ENCODE measurements at places on chromosomes 2 and 18.

DNA sequence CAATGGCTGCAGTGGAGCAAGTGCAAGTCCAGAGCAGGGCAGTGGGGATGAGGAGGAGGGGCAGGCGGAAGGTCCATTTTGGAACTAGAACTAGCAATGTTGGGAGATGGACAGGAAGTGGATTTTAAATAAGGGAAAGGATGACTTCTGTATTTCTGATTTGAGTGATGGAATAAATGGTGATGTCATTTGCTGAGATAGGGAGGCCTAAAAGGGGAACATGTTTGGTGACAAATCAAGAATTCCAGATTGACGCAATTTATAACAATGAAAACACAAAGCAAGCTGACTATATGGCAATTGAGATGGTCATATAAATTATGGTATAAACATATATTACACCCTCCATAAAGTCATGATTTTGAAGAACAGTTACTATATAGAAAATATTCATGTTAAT is 209.3 kb downstream of the SS18 start:
- no peak for DNase-seq

- DNase-seq: no peak
These were observed 84.3 kb downstream of the NETO1 start for GRCh38 chr18:72783530-72783929.

DNA sequence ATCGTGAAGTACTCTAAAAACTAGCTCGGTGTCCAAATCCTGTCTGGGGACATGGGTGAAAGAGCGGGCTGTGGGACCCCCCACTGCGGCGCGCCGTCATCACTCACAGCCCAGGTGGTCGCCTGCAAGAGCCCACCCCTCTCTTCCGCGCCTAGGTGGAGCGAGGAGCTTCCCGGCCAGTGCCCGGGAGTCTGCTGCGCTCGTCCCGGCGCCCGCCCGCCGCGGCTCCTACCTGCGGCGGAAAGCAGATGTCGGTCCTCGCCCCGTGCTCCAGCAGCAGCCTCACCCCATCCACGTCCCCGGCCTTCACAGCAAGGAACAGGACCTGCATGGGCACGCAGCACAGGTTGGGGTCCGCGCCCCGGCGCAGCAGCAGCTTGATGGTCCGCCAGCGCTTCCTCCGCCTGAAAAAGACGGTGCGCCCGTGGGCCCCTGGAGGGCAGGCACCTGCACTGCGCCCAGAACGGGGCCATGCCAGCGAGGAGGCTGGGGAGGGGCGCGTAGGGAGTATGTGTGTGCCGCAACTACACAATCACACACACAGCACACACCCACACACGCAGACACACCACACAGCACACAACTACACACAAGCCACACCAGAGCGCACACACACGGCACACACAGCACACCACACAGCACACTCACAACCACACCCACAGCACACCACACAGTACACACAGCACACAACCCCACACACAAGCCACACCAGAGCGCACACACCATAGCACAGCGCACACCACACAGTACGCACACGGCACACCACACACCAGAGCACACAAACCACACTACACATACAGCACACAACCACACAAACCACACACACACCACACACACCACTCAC is 37.4 kb downstream of the ANKMY1 start:
- DNase-seq: no peak

DNA sequence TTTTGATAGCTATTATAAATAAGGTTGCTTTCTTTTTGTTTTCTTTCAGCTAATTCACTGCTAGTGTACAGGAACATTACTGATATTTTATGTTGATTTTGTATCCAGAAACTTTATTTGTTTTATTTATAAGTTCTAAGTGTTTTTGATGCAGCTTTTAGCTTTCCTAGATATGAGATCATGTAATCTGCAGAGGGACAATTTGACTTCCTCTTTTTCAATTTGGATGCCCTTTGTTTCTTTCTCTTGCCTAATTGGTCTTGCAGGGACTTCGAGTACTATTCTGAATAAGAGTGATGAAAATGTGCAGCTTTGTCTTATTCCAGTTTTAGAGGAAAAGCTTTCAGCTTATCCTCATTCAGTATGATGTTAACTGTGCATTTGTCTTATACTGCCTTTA is 643.4 kb upstream of the CDH2 start:
- DNase-seq: no peak

DNA sequence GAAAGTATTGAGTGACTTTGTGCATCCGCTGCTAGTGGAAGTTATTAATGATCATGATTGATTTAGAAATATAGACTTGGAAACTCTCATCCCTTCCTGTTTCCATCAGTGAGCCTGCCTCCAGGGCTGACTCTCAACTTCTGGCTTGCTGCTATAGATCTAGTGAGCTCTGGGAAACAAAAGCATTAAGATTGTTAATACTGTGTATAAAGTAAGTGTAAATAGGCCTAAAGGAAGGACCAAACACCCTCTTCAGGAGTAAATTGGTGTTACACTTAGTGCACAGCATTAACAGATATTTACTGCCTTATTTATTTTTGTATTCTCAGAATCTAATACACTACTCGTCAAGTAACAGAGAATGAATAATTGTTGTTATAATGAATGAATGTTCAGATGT is 285.6 kb downstream of the THSD7B start:
- no peak for DNase-seq

GRCh38 chr2:111712940-111713515 is 171.0 kb downstream of the ANAPC1 start:
- no peak for DNase-seq

DNA sequence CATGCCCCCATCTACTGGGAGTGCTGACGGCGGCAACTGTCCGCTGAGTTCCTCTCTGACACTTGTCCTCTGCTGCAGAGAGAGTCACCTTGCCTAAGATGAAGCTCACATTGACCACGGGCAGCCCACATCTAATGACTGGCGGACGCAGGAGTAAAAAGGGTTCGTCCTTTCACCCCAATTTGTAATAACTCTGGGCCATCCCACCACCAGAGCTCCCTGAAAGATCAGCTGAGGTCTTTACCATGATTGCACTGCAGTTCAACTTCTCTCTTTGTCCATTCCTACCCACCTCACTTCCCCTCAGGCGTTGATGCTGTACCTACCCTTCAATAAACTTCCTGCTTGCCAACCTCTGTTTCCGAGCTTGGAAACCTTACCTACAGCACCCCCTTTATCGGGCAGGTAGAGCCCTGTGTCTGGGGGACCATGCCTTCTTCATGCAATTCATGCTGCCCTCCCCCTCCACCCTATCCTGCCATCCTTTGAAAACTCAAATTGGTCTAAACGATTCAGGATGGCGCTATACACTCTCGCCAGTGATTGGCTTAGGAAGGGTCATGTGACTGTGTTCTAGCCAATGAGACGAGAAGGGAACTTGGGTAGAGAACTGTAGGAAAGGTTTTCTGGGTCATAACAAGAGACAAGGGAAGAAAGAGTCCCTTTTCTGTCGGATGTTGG is 10.3 kb upstream of the B3GNT2 start:
- DNase-seq: no peak

GRCh38 chr2:61759718-61760117 is 94.1 kb downstream of the FAM161A start:
- DNase-seq: no peak

DNA sequence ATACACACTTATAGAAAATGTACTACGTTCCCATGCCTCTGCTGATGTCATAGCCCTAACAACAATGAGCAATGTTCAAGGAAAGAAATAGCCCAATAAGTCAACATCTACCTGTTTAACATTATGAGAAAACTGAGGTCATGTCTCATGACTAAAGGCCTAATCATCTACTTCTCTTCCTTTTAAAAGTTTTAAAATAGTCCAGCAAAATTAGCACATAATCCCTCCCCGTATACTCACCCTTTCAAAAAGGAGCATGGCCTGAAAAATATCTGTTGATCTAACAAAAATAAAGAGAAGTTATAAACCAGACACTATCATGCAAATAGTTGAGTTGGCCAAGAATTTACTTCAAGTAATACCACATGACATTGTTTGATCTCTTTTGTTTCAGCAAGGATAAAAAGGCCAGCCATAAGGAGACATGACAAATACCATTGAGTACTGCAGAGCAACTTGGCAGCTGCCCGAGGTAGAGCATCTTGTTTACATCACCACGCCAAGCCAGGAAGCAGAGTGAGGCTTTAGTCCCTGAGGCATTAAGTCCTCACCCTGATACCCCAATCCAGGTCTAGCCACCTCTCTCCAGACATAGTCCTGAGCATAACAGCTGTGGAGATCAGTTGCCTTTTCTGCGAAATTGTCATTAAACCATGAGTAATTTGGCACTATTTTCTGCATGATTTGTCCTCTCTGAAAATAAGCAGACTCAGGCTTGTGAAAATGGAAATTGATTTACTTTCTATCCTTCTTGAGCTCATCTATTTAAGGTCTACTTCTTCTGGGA is 137.4 kb upstream of the ETAA1 start:
- no peak for DNase-seq

DNA sequence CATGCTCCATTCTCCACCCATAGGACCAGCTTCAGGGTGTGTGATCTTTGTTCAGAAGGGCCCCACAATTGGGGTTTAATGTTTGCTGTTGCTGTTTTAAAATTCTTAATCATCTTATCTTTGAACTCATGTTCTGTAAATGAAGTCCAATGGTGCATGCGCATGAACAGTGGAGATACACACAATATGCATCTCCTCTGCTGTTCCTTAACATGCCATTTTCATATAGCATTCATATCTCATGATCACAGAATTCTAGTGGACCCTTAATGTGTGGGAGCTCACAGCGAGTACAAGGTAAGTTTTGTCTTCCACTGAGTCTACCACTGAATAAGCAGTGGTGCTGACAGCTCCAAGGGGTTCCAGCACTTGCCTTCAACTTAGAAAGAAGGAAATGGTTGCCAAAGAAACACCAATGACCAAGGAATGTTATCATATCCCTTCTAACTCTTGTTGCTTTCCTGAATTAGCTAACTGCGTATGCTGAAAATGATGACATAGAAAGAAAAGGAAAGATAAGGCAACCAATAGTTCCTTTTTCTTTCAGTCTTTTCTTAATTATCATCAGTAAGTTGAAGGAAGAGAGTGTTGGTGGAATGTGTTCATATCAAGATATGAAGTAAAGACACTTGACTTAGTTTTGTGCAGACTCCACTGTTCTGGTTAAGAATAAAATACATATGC is 258.9 kb upstream of the FBXO11 start:
- DNase-seq: no peak

- no peak for DNase-seq
These were observed 136.4 kb downstream of the THSD7B start for GRCh38 chr2:136901732-136902131.

DNA sequence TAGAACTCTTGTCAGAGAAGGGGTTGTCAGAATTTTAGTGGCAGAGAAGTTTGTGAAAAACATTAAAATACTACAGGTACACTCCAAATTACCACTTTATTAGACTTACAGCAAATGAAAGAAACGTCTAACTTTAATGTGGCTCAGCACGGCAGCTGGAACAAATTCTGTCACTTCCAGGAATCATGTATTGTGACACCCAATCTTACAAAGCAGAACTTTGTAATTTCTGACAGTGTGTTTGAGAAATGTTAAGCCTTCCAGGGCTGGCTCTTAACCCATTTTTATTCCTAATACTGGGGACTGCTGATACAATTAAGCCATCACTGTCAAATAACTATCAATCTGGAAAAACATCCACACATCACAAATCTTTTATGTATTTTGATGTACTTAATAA is 216.4 kb downstream of the ZNF385B start:
- no peak for DNase-seq

GRCh38 chr18:22098563-22098989 is 70.8 kb upstream of the GATA6 start:
- no peak for DNase-seq

DNA sequence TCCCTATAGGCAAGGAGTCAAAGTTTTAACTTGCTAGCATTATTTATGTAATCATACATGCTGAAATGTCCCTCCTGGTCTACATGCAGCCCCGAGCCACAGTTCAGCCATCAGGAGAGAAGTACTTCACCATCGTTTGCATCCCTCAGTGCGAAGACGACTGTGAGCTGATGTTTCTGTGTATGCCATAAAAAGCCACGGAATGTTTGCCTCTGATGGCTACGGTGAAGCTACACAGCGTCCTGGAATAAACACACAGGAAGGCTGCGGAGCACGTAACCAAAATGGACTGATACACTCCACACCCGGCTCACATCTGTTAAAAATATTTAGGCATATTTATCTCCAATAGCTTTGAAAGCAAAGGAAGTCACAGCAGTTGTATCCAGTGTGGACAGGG is 4.3 kb upstream of the SALL3 start:
- no peak for DNase-seq

GRCh38 chr18:79847606-79848293 is 50.0 kb downstream of the KCNG2 start:
- no peak for DNase-seq

- no peak for DNase-seq
These were observed 243.5 kb upstream of the ZNF521 start for GRCh38 chr18:25595274-25596060.

DNA sequence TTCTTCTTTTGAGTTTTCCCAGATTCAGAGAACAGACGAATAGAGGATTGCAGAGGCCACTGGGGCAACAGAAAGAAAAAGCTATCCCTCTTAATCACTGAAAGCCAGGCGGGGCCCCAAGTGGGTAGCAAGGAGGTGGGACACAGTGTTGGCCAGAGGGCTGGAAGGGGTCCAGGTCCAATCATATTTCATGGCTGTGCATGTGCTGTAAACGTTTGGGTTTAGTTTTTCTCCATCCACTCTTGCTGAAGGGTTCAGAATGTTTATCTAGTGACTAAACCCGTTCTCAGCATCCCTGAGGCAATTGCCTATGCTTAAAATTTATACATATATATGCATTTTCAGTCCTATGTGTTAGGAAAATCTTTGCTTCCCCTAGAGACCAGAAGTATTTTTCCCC is 99.4 kb upstream of the EPHA4 start:
- DNase-seq: no peak

DNA sequence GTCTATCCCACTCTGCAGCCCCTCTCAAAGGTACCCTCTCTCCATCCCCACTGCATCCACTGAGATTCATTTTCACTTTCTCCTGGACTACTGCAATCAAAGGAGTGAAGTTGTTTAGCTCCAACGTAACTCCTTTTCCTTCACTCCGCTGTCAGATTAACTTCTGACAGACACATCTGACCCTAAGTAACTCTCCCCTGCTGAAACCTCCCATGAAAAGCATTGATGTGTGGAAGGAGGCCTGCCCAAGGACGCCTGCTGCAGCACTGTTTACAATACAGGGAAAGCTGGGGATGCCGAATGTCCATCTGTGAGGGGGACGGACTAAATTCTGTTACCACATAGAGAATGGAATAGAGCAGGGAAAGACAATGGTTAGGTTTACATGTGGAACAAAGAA is 114.8 kb downstream of the TMEM163 start:
- no peak for DNase-seq
